ENCODE measurements at places on chromosomes 7 and 10.

DNA sequence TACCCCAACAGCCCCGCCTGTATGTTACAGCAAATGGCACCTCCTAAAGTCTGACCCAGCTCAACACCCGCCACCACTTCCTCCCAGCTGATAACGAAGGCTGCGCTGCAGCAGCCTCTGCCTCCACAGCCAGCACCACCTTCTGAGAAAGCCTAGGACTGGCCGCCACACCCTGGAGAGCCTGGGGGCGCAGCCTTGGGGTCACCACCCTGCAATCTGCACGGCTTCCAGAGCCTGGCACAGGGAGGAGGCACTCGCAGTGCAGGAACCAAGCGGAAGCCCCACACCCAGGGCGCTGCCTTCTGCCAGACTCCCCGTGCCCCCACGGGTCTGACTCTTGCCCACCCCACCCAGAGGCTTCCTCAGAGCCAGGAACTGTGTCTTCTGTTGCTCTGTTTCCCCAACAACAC is 112.5 kb downstream of the MAD1L1 start:
- no peak for DNase-seq

DNA sequence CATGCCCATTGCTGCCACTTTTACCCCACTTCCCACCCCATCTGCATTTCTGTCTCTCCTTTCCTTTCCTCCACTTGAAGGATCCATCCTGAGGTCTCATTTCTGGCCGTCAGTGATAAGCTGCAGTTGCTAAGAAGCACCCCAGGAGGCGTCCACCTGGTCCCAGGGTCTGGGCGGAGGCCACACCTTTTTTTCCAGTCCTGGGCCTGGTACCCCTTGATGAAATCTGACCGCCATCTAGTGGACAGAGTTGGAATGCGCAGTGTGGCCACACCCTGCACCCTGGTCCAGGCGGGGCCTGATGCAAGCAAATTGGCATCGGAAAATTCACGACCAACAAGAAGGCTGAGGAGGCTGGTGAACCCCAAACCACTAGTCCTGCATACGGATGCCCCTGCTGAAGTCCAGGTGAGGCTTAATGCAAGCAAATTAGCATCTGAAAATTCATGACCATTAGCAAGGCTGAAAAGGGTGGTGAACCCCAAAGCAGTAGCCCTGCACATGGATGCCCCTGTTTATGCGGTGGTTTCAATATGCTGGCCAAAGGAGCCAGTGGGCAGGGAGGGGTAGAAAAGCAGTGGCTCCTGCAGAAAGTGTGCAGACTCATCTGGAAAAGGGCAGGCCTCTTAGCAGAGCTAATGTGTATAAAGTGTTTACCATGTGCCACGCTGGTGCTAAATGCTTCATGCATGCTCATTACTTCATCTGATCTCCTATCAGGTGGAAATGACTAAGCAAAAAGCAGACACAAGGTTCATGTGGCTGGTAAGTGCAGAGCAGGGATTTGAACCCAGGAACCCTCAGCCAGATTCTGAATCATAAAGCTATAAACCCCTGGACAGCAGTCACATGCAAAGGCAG is 43.2 kb downstream of the GPAM start:
- DNase-seq: peak; percentile 40

- no peak for DNase-seq
Observed at GRCh38 chr10:122968698-122969097, 11.5 kb upstream of the PSTK start.

DNA sequence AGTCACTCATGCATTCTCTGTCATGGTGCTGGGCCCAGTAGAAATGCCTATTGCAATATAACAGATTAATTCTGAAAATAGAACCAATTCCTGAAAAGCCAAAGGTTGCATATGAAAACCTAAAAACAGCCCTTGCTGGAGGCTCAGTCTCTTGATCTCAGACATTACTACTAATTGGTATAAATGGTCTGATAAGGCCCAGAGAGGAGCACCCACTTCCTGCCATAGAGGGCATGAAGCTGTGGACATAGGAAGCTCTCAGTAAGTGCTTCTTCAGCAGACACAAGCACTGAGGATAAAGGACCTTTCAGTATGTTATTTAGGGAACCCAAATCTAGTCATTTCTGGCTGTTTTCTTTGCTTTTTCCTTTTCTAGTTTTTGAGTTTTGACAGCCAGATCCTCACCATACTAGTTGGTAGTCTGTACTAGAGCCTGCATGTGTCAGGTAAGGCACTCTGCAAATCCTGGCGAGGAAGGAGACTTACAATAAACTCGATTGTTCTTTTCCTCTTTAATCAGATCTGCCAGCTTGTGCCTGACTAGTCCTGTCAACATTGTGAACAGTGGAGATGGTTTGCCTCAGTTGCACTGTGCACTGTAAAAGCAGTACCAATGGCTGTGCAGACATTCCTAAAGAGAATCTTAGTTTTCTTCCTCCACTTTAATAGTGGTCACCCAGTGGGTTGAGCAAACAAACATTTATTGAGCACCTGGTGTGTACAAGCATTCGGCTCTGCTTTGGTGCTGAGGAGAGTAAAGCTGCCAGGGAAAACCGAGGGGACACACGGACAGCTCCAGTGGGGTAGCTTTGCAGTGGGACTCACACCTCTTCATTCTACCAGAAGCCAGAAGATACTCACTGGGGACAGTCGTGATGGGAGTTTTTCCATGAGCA is 140.9 kb downstream of the CHN2 start:
- no peak for DNase-seq

GRCh38 chr7:2011266-2012043 is 221.3 kb downstream of the MAD1L1 start:
- DNase-seq: no peak

DNA sequence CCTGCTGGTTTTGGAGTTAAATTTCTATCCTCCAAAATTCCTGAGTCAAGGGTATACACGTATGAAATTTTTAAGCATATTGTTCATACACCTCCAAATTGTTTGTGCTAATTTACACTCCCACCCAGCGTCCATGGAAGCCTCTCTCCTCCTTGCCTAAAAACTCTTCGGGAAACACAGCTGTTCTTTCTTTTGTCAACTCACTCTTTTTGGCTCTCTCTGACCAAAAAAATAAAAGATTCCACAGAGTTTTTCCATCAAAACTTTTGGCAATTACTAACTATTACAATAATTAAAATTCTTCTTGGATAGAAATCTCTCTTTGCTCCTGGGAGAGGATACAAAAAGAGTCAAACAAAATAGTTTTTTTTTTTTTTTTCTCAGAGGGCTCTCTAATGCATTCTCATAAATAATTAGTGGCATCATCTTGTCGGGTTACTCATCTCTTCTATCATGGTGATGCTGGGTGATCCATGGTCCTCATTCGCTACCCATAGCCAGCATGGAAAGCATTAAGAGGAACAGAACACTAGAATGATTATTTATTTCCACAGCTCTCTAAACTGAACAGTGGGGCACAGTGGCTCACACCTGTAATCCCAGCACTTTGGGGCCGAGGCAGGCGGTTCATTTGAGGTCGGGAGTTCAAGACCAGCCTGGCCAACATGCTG is 310.7 kb downstream of the SFMBT2 start:
- no peak for DNase-seq

Data from keratinocyte (primary cell).